HFFc6 (cell line): ENCODE measurements at places on chromosomes 7 and 10.
A peak's percentile ranks its signal among the peaks of the same experiment; 100 is the strongest.

GRCh38 chr7:71682841-71683781 lies 551.2 kb downstream of the GALNT17 start:
- no peak for DNase-seq

GRCh38 chr10:21507150-21507549 lies 18.3 kb downstream of the SKIDA1 start:
- no peak for DNase-seq

DNA sequence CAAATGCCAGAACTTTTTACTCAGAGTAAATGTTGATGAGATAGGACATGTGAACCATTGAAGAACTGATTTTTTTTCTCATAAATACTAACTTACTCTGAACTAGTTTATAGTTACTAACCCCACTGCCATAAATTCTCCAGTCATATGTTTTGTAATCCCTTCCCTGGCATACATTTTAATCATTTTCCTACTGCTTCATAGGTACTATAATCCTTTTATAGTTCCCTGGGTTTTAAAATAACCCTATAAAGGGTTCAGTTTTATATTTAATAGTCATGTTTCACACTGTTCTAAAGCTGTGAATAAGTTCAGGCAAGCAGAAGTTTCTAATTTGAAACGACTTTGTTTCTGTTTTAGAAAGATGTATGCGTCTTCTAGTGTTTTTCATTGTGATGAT lies 28.9 kb downstream of the CNNM2 start:
- no peak for DNase-seq

DNA sequence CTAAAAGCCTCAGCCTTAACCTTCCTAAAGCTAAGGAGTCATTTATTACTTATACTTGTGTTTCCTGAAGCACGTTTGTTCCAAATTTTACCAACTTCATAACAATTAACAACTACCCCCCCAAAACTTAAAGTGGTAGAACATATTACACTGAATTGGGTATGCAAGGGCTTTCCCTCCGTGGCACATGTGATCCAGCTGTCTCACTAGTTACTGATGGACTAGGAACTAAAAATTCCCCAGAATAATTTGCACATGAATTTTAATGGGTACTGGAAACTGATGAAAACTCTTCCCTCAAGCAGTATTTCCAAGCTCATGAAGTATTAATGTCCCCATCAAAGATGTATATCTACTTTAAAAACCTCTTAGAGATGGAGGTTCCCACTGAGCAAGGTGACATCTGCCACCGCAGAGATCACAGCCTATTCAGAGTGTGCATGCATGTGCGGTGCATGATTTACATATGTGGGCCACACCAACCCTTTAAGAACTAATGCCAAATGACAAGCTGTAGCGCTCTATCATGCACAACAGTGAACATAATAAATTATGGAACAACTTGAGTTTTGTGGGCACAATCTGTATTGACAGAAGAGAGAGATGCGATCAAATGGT lies 139.9 kb upstream of the ADCY1 start:
- no peak for DNase-seq

DNA sequence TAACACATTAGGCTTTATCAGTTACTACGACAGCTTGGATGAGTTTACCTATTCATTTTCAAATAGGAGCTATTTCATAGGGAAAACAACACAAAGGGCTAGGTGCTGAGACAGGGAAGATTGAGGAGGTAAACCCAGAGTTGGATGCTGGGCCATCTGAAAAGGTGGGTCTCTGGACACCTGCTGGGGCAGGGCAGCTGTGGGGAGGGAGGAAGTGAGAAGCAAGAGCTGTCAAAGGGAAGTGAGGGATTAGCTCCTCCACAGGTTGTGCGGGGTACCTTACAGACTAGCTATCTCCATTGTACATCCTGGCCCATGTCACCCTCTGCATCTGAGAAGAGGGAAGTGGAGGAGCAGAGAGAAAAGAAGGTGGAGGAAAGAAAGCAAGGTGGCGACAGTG lies 48.9 kb downstream of the BLNK start:
- DNase-seq, result no peak

GRCh38 chr7:25029075-25029474 lies 49.1 kb upstream of the OSBPL3 start:
- DNase-seq, result no peak

DNA sequence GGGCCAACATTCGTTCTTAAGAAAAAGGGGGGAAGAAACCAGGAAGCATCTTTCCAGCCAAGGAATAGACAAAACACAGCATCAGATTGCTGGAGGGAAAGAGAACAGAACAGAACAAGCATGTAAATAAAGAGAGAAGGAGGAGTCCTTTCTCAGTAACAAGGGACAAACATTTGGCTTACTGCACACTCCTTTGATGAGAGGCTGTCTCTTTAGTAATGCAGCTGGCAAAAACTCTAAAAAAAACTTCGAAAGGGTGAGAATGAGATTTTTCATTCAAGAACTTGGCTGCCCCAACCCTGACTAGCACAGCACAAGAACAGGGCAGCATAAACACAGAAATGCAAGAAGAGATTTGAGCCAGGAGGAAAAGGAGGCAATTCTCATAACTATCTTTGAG lies 38.9 kb upstream of the IL6 start:
- no peak for DNase-seq

GRCh38 chr10:132590094-132590751 lies 52.6 kb downstream of the INPP5A start:
- no peak for DNase-seq

DNA sequence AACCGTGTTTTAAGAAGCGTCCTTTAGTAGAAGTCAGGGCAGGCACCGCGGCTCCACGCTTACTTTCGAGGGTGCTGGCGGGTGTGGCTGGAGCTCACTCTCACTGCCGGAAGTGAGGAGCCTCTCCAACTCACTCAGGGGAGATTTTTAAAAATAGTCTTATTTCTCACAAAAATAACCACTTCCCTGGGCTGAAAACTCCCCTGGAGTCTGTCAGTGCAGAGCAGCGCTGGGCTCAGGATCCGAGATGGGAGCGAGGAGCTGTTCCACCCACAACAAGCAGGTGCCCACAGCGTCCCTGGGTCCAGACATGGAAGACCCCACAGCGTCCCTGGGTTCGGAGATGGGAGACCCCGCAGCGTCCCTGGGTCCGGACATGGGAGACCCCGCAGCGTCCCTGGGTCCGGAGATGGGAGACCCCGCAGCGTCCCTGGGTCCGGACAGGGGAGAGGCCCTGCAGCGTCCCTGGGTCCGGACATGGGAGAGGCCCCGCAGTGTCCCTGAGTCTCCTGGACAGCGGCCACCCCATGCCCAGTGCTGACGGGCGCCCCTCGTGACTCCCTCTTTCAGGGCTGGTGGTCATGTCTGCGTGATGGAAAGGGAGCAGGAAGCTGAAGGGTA lies 51.2 kb downstream of the VIPR2 start:
- no peak for DNase-seq

- DNase-seq, result no peak
Measured at GRCh38 chr7:35725280-35725680, 30.3 kb upstream of the HERPUD2 start.

DNA sequence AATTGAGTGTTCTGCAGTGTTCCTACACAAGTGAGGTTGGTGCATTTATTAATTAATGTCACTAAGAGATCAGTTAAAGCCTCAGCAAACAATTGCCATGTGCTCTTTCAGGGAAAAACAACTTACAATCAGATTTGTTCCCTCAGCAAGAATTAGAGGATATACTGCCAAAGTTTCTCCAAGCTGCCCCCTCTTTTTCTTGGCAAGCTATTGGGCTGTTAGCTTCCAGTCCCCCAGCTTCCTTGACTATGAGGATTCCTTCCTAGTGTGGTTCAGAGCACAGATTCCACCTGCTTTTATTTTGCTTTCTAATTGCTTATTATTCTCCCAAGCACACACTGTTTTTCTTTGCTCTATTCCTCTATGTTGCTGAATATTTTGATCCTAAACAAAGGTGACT lies 112.7 kb downstream of the RBM20 start:
- DNase-seq, result no peak

DNA sequence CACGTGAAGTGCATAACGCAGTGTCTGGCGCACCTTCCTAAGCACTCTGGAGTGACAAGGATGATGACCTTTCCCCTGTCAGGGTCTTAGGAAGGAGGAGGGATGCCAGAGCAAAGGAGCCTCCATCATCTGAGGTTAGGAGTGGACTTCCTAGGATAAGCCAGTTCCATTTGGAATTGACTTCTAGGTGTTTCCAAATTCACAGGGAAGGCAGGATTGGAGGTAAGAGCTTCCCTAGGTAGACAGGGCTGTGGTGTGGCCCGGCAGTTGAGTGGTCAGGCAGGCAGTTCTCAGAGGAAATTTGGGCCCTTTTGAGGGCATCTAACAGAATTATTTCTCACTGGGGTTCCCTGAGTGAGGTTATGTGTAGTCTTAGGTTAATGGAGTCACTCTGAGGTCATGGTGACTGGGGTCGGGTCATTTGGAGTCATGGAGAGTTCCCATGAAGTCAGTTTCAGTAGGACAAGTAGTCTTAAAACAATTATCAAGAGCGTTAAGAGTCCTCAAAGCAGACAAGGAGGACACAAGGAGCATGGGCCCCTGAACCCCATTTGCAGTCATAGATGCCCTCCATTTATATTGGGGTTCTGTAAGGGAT lies 8.2 kb downstream of the PPIF start:
- DNase-seq, result no peak

DNA sequence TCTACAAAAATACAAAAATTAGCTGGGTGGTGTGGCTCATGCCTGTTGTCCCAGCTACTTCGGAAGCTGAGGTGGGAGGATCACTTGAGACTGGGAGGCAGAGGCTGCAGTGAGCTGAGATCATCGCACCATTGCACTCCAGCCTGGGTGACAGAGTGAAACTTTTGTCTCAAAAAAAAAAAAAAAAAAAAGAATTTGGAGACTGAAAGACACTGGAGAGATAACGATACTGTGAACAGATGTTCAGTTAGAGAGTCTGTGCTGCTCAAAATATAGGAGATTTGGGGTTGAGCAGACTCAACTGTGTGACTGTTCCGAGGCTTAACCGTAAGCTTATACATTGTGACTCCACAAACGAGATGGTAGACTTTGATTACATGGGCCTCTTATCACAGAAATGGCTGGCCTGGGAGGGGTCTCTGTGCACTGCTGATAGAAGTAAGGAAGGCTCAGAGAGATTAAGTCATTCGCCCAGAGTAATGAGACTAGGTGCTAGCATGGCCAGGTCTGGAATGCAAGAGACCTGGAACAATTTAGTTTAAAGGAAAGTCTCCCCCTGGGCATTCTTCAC lies 19.4 kb downstream of the WBP1L start:
- DNase-seq, result no peak

DNA sequence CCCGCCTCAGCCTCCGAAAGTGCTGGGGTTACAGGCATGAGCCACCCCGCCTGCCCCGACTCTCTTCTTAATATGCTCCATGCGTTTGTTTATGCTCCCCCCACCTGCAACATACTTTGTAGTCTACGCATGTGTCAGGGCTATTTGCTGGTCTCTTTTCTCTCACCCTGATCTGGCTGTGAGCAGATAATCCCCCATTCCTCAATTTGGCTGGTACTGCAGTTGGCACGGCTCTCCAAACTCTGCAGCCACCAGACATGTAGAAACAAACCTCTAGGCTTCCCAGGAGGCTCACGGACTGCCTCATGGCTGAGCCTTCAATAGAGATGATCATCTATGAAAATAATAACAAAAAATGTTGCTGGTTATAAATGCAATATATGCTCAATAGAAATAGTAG lies 540.3 kb upstream of the GALNT17 start:
- DNase-seq, result no peak

- DNase-seq, result no peak
Measured at GRCh38 chr10:6917125-6917524, 337.0 kb upstream of the PRKCQ start.

GRCh38 chr10:14008740-14009080 lies 322.0 kb downstream of the FRMD4A start:
- DNase-seq, result peak; percentile 46

GRCh38 chr10:11081408-11081807 lies 63.7 kb downstream of the CELF2 start:
- DNase-seq, result no peak

DNA sequence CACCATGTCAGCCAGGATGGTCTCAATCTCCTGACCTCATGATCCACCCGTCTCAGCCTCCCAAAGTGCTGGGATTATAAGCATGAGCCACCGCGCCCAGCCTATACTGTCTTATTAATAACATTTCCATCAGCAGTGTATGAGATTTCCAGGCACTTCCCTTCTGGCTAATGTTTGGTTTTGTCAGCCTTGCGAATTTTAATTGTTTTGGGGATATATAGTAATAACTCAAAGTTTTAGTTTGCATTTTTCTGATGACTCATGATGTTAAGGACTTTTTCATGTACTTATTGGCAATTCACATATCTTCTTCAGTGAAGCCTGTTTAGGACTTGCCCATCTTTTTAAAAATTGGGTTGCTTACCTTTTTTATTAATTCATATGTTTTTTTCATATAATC lies 76.0 kb downstream of the TMEM270 start:
- DNase-seq, result no peak

DNA sequence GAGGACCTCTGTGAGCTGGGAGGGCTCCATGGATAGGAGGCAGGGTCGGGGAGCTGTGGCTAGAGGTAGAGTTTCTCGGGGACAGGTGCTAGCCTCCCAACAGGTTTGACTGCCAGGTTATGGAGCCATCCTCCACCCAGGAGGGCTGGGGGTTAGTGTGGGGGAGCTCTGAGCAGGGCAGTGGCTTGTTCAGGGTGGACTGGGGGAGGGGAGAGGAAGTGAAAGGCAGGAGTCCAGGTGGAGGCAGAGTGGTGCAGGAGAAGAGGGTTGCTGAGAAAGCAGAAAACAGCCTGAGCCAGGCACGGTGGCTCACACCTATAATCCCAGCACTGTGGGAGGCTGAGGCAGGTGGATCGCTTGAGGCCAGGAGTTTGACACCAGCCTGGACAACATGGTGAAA lies 40.5 kb upstream of the HSPB1 start:
- no peak for DNase-seq

GRCh38 chr10:3835770-3836169 lies 50.8 kb upstream of the KLF6 start:
- no peak for DNase-seq

DNA sequence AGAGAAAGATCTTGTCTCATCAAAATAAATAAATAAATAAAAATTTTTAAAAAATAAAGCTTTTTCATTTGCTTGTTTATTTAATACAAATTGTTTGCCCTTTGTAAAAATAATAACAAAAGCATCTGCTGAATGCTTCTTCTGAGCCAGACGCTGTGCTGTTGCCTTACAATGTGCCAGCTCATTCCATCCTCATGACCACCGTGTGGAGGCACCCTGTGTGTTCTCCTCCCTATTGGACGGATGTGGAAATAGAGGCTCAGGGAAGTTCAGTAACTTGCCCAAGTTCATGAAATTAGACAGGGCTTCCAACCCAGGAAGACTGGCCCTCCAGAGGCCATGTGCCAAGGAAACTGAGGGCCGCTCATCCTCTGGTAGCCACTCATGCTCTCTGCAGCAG lies 120.6 kb downstream of the SH3PXD2A start:
- no peak for DNase-seq
